ENCODE measurements at places on chromosomes 1 and 21. TPM values are rescaled to one million over a fixed set of nuclear protein-coding genes. Genes with fewer than 3 reads are reported as not detected.

LY9 gene
- not detected for total RNA-seq

AK5 gene
- total RNA-seq, result 38.3 TPM

GRCh38 chr1:204920511-204920910, 49.8 kb downstream of the NFASC start:
- H3K4me3 ChIP-seq, result no peak overlapping the region
- DNase-seq, result no peak
- H3K27ac ChIP-seq, result no peak overlapping the region
- H3K27me3 ChIP-seq, result no peaks in the 10 kb centered on the region
- no peaks in the 10 kb centered on the region for H3K36me3 ChIP-seq
- H3K4me1 ChIP-seq, result peaks cover 12% of the 10 kb centered on the region

ETV3L gene
- not detected for total RNA-seq

- no peaks in the 10 kb centered on the region for H3K36me3 ChIP-seq
- no peaks in the 10 kb centered on the region for H3K4me1 ChIP-seq
- H3K27me3 ChIP-seq, result no peaks in the 10 kb centered on the region
- DNase-seq, result no peak
These were observed 593.3 kb downstream of the MATN1 start for GRCh38 chr1:30130099-30130498.

- H3K4me1 ChIP-seq, result no peaks in the 10 kb centered on the region
- H3K27ac ChIP-seq, result no peak overlapping the region
These were observed 20.8 kb upstream of the MNDA start for GRCh38 chr1:158810311-158810710.

PTGS2 gene
- 3.3 TPM for total RNA-seq

- H3K27me3 ChIP-seq, result no peaks in the 10 kb centered on the region
- no peaks in the 10 kb centered on the region for H3K36me3 ChIP-seq
- H3K4me3 ChIP-seq, result no peak overlapping the region
- DNase-seq, result peak; percentile 29
These were observed 282.3 kb downstream of the USH2A start for GRCh38 chr1:216140730-216141524.

- H3K4me3 ChIP-seq, result no peak overlapping the region
- no peak overlapping the region for H3K27ac ChIP-seq
- H3K27me3 ChIP-seq, result no peaks in the 10 kb centered on the region
- DNase-seq, result peak; percentile 3
- H3K36me3 ChIP-seq, result no peaks in the 10 kb centered on the region
These were observed 81.5 kb downstream of the PTGER3 start for GRCh38 chr1:70966018-70966638.

DNA sequence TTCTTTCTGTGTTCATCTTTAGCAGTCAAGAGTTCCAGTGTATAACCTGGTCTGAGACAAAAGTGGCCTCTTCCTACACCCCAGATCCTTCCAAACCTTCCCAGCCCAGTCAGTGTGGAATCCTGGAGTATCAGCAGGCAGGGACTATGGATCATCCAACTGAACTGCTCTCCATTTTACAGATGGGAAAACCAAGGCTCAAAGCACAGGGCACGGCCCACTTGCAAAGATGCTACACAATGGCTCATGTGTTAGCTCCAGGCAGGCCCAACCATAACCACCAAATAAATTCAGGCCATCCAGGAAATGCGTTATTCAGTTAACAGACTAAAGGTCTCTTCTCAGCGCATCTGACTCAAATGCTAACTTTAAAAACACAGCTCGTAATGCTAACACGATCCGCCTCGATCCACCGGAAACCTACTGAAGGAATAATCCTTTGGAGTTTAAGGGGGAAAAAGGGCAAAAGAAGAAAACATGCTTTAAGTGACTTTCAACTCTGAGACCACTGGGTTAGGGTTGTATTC, 7.1 kb downstream of the GLIS1 start:
- H3K27me3 ChIP-seq, result no peaks in the 10 kb centered on the region
- peak; percentile 89 for DNase-seq
- H3K36me3 ChIP-seq, result no peaks in the 10 kb centered on the region
- H3K4me1 ChIP-seq, result peaks cover 71% of the 10 kb centered on the region

- no peaks in the 10 kb centered on the region for H3K27me3 ChIP-seq
- no peak for DNase-seq
- no peak overlapping the region for H3K27ac ChIP-seq
- H3K4me3 ChIP-seq, result no peak overlapping the region
- H3K36me3 ChIP-seq, result no peaks in the 10 kb centered on the region
These were observed 1329.5 kb upstream of the B3GALT2 start for GRCh38 chr1:194515916-194516315.

DNA sequence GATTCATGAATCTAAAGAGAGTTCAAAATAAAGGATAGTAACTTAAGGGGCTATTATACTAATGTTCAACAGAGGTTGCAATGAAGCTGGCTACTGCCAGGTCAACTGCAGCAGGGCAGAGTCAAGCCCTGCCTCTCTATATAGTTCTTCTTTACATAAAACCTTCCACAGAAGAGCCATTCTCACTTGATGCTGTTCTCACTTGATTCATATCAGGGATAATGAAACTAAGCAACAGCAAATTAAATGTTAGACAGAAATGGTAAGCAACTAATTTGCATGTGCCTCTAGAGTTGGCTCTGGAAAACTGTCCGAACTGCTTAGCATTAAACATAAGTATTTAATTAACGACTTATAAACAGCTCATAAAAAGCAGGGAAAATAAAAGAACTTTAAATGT, 17.4 kb downstream of the CCSAP start:
- no peak for DNase-seq
- H3K27me3 ChIP-seq, result no peaks in the 10 kb centered on the region
- no peak overlapping the region for H3K4me3 ChIP-seq
- no peak overlapping the region for H3K27ac ChIP-seq

DNA sequence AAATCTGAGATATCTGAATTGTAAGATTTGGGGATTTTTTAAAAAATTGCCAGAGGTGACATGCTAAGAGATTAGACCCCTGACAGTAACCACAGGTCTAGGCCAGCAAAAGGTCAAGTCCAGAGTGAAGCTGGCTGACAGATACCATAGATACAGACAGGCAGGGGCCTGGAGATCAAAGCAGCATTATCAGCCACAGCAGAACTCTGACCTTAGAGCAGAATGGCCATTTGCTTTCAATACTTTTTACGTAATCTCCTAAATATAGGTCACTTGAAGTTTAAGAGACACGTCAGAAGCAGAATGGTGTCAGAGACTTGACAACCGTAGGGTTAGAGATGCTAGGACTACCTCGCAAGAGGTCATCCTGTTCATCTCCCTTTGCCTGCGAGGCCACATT, 40.8 kb upstream of the RXRG start:
- no peak overlapping the region for H3K4me3 ChIP-seq
- H3K27me3 ChIP-seq, result no peaks in the 10 kb centered on the region
- H3K4me1 ChIP-seq, result no peaks in the 10 kb centered on the region

DNA sequence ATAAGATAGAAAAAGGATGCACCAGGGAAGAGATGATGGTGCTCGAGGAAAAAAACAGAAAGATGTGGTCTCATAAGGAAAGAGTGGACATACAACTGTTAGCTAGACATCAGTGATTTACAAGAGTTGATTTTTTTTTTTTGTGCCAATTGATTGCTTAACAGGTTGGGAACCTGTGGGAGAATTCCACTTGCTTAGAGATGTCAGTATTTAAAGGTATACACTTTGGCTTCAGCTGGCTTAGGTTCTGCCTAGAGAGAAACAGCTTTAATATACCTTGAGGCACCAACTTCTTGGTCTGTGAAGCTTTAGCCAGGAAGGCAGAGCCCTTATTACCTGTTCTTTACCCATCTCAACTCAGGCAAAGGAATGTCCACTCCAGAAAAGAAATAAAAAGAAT, 303.8 kb downstream of the PAPPA2 start:
- no peak overlapping the region for H3K4me3 ChIP-seq
- DNase-seq, result no peak
- no peaks in the 10 kb centered on the region for H3K36me3 ChIP-seq
- no peak overlapping the region for H3K27ac ChIP-seq
- no peaks in the 10 kb centered on the region for H3K27me3 ChIP-seq
- H3K4me1 ChIP-seq, result no peaks in the 10 kb centered on the region

GRCh38 chr21:19648391-19648790, 1244.8 kb upstream of the TMPRSS15 start:
- DNase-seq, result no peak
- no peaks in the 10 kb centered on the region for H3K27me3 ChIP-seq
- H3K27ac ChIP-seq, result no peak overlapping the region
- H3K4me3 ChIP-seq, result no peak overlapping the region

- no peaks in the 10 kb centered on the region for H3K36me3 ChIP-seq
- peaks cover 56% of the 10 kb centered on the region for H3K4me1 ChIP-seq
These were observed 94.5 kb upstream of the TSPAN2 start for GRCh38 chr1:115183721-115184259.

GRCh38 chr1:186311375-186312051, 63.5 kb downstream of the TPR start:
- peaks cover 39% of the 10 kb centered on the region for H3K36me3 ChIP-seq
- DNase-seq, result no peak
- H3K4me1 ChIP-seq, result no peaks in the 10 kb centered on the region
- no peak overlapping the region for H3K27ac ChIP-seq
- H3K27me3 ChIP-seq, result no peaks in the 10 kb centered on the region

GRCh38 chr1:167161242-167161641, 59.4 kb upstream of the POU2F1 start:
- no peak overlapping the region for H3K4me3 ChIP-seq
- H3K36me3 ChIP-seq, result no peaks in the 10 kb centered on the region
- H3K27me3 ChIP-seq, result no peaks in the 10 kb centered on the region
- no peak for DNase-seq
- H3K4me1 ChIP-seq, result no peaks in the 10 kb centered on the region
- H3K27ac ChIP-seq, result no peak overlapping the region

DNA sequence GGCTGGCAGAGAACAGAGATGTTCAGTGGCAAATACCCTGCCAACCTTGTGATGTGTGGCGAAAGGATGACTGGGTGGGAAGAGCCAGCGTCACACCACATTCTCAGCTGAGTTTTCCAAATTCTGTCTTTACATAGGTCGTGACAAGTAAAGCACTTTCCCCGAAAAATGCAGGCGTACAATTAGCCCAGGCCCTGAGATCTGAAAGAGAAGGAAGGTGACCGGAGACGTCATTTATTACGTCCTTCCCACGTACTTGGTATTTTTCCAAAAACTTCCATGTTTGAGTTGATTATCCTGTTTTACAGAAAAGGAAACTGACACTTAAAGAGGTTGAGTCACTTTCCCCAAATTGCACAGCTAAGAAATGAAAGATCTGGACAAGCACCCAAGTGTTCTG, 413.3 kb downstream of the PRDM2 start:
- no peak for DNase-seq
- H3K27me3 ChIP-seq, result no peaks in the 10 kb centered on the region
- no peak overlapping the region for H3K4me3 ChIP-seq
- H3K27ac ChIP-seq, result no peak overlapping the region
- peaks cover 6% of the 10 kb centered on the region for H3K4me1 ChIP-seq
- no peaks in the 10 kb centered on the region for H3K36me3 ChIP-seq

OR6K3 gene
- not detected for total RNA-seq

GRCh38 chr1:212691561-212692071, 8.0 kb downstream of the BATF3 start:
- DNase-seq, result no peak
- no peaks in the 10 kb centered on the region for H3K36me3 ChIP-seq
- peaks cover 3% of the 10 kb centered on the region for H3K27me3 ChIP-seq
- H3K4me1 ChIP-seq, result no peaks in the 10 kb centered on the region
- no peak overlapping the region for H3K27ac ChIP-seq

DNA sequence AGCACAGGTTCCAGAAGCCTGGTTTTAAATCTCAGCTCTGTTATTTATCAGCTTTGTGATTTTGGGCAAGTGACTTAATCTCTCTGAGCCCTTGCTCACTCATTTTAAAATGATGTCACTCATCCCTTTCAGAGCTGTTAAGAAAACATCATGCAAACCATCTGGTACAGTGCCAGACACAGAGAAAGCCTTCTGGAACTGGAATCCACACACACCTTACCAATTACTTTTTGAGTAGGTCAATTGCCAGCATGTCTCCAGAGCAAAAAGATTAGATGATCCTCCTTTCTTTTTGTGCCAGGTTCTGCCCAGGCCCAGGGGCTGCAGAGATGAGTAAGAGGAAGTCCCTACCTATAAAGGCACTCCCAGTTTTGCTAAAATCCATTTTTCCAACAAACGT, 61.3 kb downstream of the ROR1 start:
- H3K4me1 ChIP-seq, result peaks cover 8% of the 10 kb centered on the region
- no peak overlapping the region for H3K27ac ChIP-seq
- H3K27me3 ChIP-seq, result no peaks in the 10 kb centered on the region
- H3K36me3 ChIP-seq, result no peaks in the 10 kb centered on the region
- no peak for DNase-seq
- no peak overlapping the region for H3K4me3 ChIP-seq

- H3K27ac ChIP-seq, result no peak overlapping the region
- H3K4me3 ChIP-seq, result no peak overlapping the region
- no peaks in the 10 kb centered on the region for H3K36me3 ChIP-seq
- peak; percentile 43 for DNase-seq
- no peaks in the 10 kb centered on the region for H3K4me1 ChIP-seq
These were observed 3.8 kb downstream of the PTAFR start for GRCh38 chr1:28172713-28173150.
